Stimulated activated CD4-positive, alpha-beta T cell treated with anti-CD3 and anti-CD28 coated beads, Interleukin-2, amount 100 ng/mL, for 4 hours (primary cell): ENCODE measurements at places on chromosomes 16 and 17.
A peak's percentile ranks its signal among the peaks of the same experiment; 100 is the strongest.

GRCh38 chr16:67181346-67181745 is 2.4 kb downstream of the MATCAP1 start:
- DNase-seq = no peak

DNA sequence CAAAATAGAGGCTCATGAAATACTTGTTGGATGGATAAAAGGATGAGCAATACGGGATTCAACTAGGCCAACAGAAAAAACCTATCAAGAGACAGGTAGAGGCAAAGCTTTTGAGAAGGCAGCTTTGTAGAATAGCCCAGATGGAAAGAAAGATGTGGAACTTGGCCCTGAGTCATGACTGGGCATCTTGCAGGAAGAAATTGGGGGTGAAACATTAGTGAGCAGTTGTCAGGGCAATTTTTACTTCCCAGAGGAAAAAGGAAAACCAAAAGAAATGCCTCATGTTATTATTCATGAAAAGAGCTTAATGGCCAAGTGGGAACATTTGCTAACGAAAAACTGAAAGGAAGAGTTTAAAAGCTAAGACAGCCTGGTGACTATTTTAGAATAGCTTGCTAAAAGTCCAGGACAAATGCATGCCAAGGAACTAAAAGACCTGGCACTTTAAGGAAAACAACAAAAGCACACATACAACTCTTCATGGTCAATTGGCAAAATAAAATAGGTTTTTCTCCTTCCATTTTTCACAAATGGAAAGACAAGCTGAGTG is 180.1 kb downstream of the HS3ST3A1 start:
- DNase-seq = no peak

- no peak for DNase-seq
Observed at GRCh38 chr17:73343168-73343634, 31.4 kb upstream of the CDC42EP4 start.

DNA sequence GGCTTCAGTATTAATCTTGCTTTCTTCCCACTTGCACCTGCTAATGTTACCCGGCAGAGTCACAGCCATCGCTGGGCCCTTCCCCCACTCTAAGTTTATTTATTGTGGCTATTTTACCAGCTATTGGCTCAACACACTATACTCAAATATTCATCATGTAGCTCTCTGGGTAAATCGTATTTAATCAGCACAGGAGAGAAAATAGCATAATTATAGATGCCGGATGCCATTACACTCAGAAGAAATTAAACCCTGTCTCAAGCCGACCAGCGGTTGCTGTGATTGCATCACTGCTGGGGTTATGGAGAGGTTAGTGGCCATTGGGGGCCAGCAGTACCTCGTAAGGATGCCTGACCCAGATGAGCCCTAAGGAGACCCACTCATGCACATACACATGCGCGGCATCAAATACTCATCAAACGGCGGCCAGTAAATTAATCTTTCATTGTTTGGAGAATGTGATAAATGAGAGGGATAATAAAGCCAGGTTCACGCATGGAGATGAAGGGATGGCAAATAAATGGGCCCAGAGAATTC is 269.5 kb upstream of the ZFHX3 start:
- no peak for DNase-seq

GRCh38 chr17:59512844-59513385 is 52.5 kb upstream of the DHX40 start:
- no peak for DNase-seq

- DNase-seq = no peak
Observed at GRCh38 chr17:40596261-40596919, 31.1 kb upstream of the CCR7 start.

GRCh38 chr16:1932050-1933028 is 10.7 kb downstream of the MSRB1 start:
- no peak for DNase-seq

- no peak for DNase-seq
Observed at GRCh38 chr17:58227733-58228132, 8.7 kb upstream of the MKS1 start.

GRCh38 chr17:20226814-20227482 is 217.8 kb downstream of the SPECC1 start:
- DNase-seq = peak; percentile 64

- DNase-seq = no peak
Observed at GRCh38 chr16:68700831-68701230, 36.3 kb upstream of the CDH1 start.

- DNase-seq = no peak
Observed at GRCh38 chr17:27566671-27567562, 64.1 kb upstream of the LGALS9 start.

DNA sequence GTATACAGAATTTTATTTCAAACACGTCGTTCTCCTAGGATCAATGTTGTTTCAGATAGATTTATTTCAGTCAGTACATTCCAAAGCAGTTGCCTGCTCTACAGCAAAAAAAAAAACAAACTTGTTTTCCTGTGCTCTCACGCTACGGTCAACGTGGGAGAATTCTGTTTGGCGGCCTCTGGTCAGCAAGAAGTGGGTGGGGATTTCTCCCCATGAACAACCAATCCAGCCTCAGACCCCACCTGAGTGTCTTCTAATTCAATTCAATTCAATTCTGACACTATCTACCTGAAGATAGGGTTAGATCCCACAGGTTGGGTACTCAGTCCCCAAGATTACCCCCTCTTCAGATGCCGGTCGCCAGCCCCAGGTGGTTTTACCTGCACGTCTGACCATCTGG is 22.1 kb downstream of the C17orf58 start:
- DNase-seq = no peak

DNA sequence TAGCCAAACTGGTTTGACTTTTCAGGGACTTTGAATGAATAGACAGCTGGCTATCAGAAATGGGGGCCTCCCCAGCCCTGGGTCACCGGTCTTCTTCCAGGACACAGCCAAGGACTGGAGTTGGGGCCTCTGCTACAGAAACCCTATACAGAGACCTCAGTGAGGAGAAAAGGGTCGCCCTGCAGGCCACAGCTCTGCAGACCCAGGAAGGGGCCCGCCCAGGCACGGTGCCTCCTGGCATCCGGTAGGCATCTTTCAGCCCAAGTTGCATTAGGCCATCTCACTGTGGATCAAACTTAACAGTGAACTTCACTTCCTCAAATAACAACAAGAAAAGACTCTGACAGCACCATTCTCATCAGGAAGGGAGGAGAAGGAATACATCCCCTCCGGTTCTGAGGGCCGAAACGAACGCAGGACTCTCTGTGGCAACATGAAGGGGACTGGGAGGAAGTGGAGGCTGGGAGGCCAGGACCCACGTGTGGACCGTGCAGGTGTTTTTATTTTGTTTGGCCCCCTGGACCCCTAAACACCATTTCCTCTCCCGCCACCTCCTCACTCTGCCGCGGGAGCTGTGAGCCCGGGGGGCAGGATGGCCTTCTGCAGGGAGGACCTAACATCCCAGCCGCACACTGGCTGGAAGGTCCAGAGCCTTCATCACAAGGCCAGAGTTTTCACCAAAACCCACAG is 7.2 kb downstream of the SLC38A10 start:
- DNase-seq = no peak

DNA sequence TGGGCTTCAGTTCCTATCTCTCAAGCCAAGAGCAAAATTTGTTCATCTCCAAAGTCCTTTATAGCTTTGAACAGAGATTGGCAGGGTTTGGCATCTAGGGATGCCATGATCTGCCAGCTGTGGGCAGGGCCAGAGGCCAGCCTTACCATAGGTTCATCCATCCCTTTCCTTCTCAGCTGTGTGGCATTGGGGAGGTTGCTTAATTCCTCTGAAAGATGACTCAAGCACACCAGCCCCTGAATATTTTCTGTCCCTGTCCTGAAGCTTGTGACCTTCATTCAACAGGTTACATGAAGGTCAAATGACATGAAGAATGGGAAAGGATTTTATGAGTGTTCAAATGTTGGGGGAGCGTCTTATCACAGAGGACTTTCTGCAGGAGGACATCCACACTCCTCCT is 3.4 kb downstream of the MT1G start:
- DNase-seq = no peak

- DNase-seq = no peak
Observed at GRCh38 chr16:30918614-30919013, 4.8 kb upstream of the FBXL19 start.

- no peak for DNase-seq
Observed at GRCh38 chr17:81807210-81807719, 3.3 kb downstream of the GCGR start.

GRCh38 chr16:49554681-49555080 is 181.1 kb downstream of the C16orf78 start:
- DNase-seq = no peak

DNA sequence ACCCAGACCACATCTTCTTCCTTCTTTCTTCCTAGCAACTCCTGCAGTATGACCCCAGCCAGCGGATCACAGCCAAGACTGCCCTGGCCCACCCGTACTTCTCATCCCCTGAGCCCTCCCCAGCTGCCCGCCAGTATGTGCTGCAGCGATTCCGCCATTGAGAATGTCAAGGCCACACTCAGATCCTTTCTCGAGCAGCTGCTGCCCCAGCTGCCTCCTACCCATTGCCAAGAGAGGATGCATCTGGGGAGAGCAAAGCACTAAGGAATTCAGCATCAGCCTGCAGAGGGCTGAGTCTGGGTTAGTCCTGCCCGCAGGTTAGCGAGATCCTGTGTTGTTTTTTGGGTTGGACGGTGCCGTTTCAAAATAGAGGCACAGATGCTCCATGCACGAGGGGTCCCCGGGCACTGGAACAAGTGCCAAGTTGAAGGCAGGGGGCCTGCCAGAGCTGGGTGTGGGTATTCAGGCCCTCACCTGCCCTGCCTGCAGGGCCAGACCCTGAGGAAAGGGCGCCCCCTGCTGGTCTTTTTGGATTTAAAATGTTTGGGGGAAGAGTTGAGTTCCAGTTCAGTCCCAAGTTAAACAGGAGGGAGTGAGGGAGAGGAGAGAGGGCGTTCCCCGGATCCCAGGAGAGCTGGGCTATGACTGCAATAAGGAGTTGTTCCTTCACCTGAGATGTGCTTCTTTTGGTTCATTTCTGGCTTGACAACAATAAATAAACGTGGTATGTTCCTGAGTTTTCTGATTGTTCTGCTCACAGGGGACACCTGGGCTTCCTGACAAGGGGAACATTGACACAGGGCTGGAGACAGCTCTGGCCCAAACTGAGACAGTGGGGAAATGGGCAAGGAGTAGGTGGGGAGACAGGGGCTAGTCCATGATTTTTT is 4.9 kb downstream of the CDK3 start:
- peak; percentile 66 for DNase-seq

DNA sequence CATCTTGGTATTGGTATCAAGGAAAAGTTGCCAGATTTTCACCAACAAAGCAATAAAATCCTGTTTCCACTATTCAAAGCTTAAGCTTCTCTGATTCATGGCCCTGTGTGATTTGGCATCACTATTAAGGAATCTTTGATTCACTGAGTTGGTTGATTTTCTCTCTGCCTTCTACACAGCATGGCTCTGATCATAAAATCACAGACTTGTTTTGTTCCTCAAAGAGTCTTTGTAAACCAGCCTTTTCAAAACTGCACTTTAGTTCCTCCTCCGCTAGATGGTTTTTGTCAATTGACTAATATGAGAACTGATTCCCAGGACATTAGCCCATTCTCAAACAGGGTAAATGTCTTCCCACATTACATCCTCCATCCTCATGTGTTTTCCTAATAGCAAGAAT is 197.6 kb downstream of the DNAH9 start:
- no peak for DNase-seq

- DNase-seq = no peak
Observed at GRCh38 chr17:51065466-51065865, 55.2 kb downstream of the SPAG9 start.

- no peak for DNase-seq
Observed at GRCh38 chr16:67034487-67034886, 5.5 kb downstream of the CBFB start.

- peak; percentile 72 for DNase-seq
Observed at GRCh38 chr17:38702166-38702915, 2.7 kb upstream of the MLLT6 start.

DNA sequence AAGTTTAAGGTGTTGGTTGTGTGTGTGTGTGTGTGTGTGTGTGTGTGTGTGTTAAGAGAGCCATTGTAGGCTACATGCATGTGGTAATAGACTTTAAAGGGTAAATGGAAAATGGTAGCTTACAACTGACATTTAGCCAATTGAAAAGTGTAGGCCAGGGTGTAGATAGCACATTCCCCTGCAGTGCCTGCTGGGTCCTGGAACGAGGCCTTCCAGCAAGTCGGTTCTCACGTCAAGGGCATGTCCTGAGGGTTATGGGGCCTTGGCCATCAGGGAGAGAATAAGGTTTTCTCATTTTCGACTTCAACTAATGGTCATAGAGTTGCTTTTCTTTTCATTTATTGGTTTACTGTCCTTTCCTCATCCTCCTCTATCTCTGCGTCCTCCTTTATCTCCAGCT is 65.1 kb downstream of the RPTOR start:
- DNase-seq = no peak

- no peak for DNase-seq
Observed at GRCh38 chr16:84531671-84532111, 27.2 kb upstream of the MEAK7 start.

DNA sequence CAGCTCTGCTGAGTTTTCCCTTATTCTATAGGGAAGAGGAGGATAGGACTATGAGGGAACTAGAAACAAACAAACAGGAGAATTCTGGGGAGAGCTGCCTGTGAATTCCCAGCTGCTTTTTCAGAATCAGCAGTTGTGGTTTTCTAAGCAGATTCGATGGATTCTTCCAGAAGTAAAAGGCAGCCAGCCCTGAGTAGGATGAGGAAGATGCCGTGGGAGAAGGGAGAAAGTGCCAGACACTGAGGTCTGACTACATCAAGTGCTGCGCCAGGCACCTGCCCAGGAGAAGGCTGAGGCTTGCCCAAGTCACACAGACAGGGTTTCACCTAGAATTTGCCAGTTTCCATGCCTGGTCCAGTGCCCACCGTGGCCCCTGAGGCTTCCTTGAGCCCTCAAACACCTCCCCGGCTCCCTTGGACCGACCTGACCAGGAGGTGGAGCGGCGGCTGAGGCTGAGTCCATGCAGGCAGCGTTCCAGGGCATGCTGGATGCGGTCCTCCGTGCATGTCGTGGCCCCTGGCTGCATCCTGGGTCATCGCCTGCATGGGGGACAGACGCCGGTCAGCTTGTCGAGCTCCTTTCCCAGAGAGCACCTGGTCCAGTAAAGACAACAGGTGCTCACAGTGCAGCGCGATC is 43.6 kb upstream of the PIK3R6 start:
- DNase-seq = no peak

- no peak for DNase-seq
Observed at GRCh38 chr16:61371881-61372280, 664.4 kb downstream of the CDH8 start.
